ENCODE measurements at places on chromosomes 11 and 22. TPM values are rescaled to one million over a fixed set of nuclear protein-coding genes. Genes with fewer than 3 reads are reported as not detected.

Gene FADD
- polyA plus RNA-seq = 31.5 TPM

Gene OR51B5
- not detected for polyA plus RNA-seq

Gene CCDC15
- polyA plus RNA-seq = 1.4 TPM

Gene SLN
- polyA plus RNA-seq = 0.09 TPM

Gene MRPL11
- polyA plus RNA-seq = 51.7 TPM

Gene DDIAS
- polyA plus RNA-seq = 8.7 TPM

Gene APOL4
- polyA plus RNA-seq = 0.03 TPM

Gene MMP27
- polyA plus RNA-seq = not detected

Gene MRPL23
- 84.2 TPM for polyA plus RNA-seq

Gene CNGA4
- polyA plus RNA-seq = not detected

Gene FAM111B
- polyA plus RNA-seq = 5.3 TPM

Gene TRIM51
- not detected for polyA plus RNA-seq

Gene OR5P2
- polyA plus RNA-seq = 0.06 TPM

Gene PRR5L
- polyA plus RNA-seq = 20.1 TPM

Gene ELMOD1
- polyA plus RNA-seq = 0.63 TPM

Gene DNAJB7
- not detected for polyA plus RNA-seq

Gene TYR
- 0.03 TPM for polyA plus RNA-seq

Gene IGLL5
- polyA plus RNA-seq = not detected

Gene TST
- 18.8 TPM for polyA plus RNA-seq
